ENCODE measurements at places on chromosomes 12 and 14. TPM values are rescaled to one million over a fixed set of nuclear protein-coding genes. Genes with fewer than 3 reads are reported as not detected.
A peak's percentile ranks its signal among the peaks of the same experiment; 100 is the strongest.

- DNase-seq: no peak
Observed at GRCh38 chr12:26032719-26033241, 74.3 kb downstream of the RASSF8 start.

DNA sequence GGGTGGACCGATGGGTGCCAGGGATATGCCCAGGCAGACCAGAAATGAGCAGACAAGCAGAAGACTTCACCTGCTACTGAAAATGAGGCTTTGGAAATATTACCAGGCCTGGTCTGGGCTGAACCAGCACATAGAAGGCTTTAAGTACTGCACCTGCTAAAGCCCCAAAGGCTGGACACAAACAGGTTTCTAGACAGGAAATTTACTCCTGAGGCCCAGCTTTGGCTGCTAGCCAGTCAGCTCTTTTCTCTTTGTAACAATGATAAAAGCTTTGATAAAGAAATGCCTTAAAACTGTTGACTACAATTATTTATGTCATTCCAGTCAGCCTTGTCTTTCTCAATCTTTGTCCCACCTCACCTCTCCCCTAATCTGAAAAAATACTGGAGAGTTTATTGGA is 228.9 kb upstream of the EGLN3 start:
- no peak for DNase-seq

GRCh38 chr12:64720884-64721283 is 38.3 kb downstream of the GNS start:
- no peak for DNase-seq

- no peak for DNase-seq
Observed at GRCh38 chr12:75750716-75751306, 239.4 kb upstream of the KRR1 start.

Gene HCAR3
- polyA plus RNA-seq: 0.26 TPM

GRCh38 chr14:62117751-62118105 is 355.5 kb downstream of the SNAPC1 start:
- DNase-seq: no peak

Gene RNU4-1
- polyA plus RNA-seq: not detected

DNA sequence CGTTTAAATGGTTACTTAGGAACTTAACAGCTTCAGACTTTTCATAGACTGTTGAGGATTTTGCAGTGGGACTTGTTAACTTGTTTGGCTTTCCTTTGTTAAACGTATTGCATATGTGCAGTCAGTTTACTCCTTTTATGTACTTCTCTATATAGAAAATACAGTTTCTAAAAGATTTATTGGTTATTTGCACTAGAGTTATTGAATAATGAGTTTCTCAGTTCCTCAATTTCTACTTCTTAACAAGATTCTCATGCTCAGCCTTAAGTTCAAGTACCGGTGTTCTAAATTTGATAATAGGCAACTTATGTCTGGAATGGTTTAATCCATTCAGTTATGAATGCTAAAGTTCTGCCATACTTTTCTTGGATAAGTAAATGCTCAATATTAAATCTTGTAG is 919 bp downstream of the PSMA3 start:
- no peak for DNase-seq

- no peak for DNase-seq
Observed at GRCh38 chr14:100339766-100340422, 16.8 kb downstream of the SLC25A47 start.

DNA sequence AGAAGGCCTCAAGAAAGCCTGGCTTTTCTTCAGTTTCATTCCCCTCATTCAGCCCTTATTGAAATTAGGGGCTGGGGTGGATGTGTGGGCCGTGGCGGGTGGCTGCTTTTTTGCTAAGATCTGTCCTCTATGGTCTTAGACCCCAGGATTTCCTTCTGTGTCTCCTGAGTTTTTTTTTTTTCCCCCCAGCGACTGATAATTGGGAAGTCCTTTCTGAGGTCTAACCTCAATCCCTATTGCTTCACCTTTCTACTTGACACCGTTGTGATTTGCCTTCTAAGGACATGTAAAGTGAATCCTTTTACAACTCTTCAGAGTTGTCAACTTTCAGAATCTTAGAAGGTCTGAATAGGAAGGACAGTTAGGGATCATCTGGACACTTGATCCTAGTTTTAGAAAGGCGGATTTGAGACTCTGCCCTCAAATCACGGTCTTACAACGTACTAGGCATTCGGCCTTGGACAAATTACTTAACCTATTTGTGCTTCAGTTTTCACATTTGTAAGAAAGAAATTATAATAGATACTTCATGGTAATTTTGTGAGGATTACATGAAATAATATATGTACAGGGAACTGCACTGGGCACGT is 4.4 kb downstream of the GPR84 start:
- no peak for DNase-seq

Gene OTX2
- not detected for polyA plus RNA-seq

Gene MRPL51
- 174 TPM for polyA plus RNA-seq

Gene LHX5
- not detected for polyA plus RNA-seq

DNA sequence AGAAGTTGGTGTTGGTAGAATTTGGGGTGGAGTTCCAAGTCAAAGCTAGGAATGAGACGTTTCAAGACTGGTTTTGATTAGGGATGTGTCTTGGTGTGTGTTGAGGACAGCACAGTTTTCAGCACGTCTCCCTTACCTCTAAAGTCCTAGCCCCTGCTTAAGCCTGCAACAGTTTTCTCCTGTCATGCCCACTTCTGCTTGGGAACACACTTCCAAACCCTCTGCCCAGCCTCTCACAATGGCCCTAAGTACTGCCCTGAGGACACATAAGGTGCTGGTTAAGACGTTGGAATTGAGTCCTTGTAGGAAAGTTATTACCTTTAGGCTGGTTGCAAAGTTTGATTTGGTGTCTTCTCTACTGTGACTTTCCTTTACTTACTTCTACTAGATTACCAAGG is 710 bp upstream of the BMAL2 start:
- DNase-seq: no peak

GRCh38 chr12:103632554-103633216 is 45.6 kb downstream of the STAB2 start:
- no peak for DNase-seq

GRCh38 chr14:93496856-93497741 is 66.4 kb downstream of the UNC79 start:
- no peak for DNase-seq

GRCh38 chr12:72330301-72330700 is 58.1 kb downstream of the TRHDE start:
- peak; percentile 87 for DNase-seq

GRCh38 chr14:42429401-42429800 is 822.7 kb downstream of the LRFN5 start:
- no peak for DNase-seq

DNA sequence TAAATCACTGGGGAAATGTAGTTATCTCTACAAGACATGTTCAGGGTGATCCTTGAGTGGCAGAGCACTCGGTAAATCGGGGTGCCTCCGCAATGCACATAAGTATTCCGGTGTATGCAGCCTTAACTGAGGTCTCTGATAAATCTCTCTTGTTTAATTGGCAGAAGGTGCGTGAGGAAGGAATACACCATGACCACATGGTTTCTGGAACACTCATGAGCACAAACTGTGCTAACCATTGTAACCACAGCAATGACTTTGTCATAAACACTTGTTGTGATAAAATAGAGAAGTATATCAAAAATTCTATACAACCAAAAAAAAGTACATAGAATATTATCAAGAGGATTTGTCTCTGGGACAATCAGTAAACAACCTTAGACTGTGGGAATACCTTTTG is 146.8 kb upstream of the DIO2 start:
- DNase-seq: no peak

Gene TTC9
- polyA plus RNA-seq: 3.9 TPM

- DNase-seq: no peak
Observed at GRCh38 chr14:57533214-57533613, 39.6 kb upstream of the CCDC198 start.

DNA sequence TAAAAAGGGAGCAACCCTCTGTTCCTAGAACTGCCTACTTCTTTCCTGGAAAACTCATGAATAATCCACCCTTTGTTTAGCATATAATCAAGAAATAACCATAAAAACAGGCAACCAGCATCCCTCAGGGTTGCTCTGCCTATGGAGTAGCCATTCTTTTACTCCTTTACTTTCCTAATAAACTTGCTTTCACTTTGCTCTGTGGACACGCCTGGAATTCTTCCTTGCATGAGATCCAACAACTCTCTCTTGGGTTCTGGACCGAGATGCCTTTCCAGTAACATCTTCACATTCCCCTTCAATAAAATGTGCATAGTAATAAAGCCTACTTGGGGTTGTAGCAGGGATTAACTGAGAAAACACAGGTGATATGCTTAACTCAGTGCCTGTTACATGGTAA is 286.4 kb upstream of the AMIGO2 start:
- DNase-seq: no peak

DNA sequence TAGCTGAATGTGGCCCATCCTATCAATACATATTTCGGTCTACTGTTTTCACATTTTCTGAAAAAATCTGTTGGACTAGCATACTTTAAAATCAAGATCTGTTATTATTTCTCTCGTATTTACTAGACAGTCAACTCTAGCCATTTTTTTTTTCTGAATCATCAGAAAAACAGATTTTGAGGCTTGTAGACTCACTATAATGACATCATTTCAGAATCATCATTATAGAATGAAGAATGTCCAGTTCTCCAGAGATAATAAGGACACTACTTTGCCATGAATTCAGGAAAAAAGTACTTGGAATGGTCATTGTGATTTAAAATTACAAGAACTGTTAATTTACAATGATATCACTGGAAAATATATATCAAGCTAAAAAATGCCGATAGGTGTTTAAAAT is 589.8 kb downstream of the KCNH5 start:
- no peak for DNase-seq

- no peak for DNase-seq
Observed at GRCh38 chr14:28141662-28142061, 624.9 kb upstream of the FOXG1 start.

All from renal cortex interstitium (tissue), 15 donors.